Activated CD4-positive, alpha-beta T cell treated with anti-CD3 and anti-CD28 coated beads, Interleukin-2, amount 50 U/mL, for 24 hours (primary cell): ENCODE measurements at places on chromosomes 5 and 9.

- DNase-seq: no peak
Measured at GRCh38 chr5:77322406-77322805, 111.9 kb downstream of the PDE8B start.

DNA sequence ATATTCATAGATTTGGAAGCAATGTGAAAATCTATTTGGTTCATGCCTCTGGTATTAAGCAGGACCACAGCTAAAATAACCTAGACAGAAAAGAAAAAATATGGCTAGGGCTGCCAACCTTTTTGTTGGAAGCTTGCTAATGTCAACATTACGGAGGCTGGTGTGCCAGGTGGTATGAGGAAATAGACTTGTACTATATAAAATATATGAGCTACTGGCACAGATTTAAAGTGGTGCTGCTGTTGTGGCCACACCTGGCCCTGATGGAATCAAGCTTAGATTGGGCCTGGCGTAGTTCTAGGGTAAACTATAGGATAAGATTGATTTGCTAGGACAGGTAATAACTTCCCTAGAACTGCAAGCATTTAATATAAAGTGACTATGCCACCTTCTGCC, 10.6 kb upstream of the PARP8 start:
- no peak for DNase-seq

DNA sequence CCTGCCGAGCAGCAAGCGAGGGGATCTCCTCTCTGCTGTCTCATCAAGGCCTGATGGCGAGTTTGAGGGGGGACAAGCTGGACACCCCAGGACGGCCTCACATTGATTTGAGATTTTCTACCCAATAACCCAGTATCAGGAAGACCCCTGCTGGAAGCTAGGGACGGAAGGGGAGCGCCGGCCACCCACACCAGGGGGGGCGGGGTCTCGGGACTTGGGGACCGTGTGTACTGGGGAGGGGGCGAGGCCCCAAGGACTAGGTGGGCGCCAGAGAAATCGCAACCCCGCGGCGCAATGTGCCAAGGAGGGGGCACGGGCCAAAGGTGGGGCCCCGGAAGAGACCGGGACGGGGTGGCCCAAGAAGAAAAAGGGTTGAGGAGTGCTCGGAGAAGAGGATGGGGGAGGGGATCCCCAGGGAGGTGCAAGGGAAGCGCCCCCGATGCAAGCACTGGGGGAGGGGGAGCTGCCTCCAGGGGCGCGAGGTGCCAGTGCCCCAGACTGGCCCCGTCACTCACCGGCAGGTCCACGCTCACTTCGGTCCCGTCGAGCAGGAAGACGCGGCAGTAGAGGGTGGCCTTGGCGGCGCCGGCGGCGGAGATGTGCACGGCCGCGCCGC, 1.1 kb downstream of the EPB41L4B start:
- no peak for DNase-seq

GRCh38 chr5:79514391-79515105, 614 bp upstream of the HOMER1 start:
- DNase-seq: peak; percentile 81

- DNase-seq: no peak
Measured at GRCh38 chr9:137050570-137050969, 3.3 kb downstream of the ENTPD2 start.
